Stimulated activated CD8-positive, alpha-beta memory T cell treated with anti-CD3 and anti-CD28 coated beads, Interleukin-15, amount 100 ng/mL, for 24 hours (primary cell): ENCODE measurements at places on chromosomes 6 and 20.

- no peak for DNase-seq
These were observed 173.1 kb upstream of the KCNK16 start for GRCh38 chr6:39495640-39496039.

DNA sequence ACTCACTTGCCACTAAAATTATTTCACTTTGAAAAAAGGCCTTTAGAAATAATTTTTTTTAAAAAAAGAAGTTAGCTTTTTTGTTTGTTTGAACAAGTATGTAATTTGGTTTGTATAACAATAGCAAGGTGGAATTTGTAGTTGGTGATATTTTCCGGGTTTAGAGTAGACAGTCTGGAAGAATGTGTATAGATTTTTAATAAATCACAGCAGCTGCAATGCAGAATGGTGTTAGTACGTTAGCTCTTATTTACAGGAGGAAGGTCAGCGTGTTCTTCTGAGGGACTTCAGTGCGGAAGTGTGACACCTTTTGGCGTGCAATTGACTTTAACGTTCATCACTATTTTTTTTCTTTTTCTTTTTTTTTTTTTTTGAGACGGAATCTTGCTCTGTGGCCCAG, 115.4 kb downstream of the PLEKHG1 start:
- no peak for DNase-seq

DNA sequence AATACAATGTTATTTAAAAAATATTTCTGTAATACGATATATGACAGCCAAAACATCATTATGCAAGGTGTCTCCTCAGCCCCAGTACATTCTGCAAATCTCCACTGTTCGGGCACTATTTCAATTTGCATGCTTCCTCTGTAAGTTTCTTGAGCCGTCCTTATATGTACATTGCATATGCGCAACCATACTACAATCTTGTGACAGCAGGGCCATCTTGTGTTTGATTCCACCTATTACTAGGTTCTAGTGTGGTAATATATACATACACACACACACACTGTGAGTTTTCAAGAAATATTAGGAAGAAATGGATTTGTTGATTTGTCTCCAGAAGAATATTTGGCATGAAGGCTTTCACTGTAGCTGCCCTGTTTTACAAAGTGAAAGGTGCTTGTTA, 9.8 kb downstream of the LYRM4 start:
- DNase-seq, result no peak

DNA sequence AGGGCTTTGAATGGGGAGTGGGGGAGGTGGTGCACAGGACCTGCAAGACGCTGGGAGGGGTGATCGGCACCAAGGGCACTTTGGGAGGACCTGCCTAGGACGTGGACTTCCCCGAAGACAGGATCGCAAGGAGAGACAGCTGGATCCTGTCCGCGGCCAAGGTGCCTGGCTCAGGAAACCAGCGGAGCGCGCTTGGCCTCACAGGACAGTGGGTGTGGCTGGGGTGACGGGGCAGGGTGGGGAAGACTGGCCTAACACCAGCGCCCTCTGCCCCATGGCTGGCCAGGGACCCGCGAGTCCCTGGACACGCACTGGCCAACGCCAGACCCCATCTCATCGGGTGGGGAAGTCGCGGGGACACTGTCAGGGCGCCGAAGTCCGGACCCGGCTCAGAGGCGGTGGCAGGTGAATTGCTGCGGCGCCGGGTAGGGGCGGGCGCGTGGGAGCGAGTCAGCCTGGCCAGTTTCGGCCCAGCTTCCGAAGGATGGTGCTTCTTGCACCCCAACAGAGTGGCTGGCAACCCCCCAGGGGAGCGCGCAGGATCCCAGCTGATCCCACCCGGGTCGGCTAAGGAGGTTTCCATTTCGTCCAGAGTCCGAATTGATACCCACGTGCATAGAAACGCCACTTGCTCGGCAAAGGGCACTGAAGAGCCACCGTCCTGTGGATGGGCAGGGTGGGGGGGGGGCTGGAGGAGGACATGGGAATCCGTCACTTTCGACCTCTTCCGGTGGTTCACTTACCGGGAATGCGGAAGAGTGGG, 785 bp upstream of the THBD start:
- no peak for DNase-seq

DNA sequence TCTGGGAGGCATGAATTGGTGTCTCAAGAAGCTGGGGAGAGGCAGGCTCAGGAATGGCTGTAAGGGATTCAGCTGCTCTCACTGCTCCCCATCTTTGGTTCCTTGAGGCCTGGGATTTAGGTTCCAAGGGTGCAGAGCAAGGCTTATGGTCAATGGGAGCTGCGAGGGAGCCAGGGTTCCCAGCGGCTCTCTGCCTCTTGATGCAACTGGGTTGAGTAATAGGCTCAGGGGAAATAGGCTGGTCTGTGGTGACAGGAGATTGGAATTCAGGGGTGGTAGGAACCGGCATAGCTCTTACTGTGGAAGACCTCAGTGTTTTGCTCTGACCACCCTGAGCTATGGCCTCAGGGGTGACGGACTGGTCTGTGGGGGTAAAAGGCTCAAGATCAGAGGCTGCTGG, 13.0 kb upstream of the NRM start:
- no peak for DNase-seq

DNA sequence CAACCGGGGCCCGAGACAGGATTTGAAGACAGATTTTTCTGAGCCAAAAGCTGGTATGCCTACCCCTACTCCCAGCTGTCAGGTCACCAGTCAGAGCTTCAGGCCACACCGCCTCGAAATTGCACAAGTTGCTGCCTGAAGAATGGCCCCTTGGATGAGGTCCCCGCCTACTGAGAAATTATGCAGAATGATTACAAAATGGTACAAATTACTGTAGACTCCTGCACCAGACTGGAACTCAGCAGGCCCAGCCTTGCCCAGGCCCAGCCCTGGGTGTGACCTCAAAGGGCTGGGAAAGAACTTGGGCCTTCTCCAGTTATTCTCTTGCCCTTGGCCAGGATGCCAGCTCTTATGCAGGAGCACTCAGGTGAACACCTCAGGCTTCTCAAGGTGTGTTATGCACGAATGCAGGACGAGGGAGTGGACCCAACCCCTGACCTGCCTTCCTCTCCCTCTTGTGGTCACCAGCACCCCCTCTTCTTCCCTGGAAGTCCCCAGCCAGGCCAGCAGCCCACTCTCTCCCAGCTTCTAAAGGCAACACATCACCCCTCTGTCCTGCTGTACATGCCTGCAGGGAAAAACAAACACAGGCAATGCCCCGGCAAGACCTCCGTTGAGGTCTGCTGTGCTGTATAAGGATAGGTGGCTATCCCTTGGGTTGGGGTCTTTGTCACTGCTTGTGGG, 88.7 kb upstream of the NAA20 start:
- no peak for DNase-seq

DNA sequence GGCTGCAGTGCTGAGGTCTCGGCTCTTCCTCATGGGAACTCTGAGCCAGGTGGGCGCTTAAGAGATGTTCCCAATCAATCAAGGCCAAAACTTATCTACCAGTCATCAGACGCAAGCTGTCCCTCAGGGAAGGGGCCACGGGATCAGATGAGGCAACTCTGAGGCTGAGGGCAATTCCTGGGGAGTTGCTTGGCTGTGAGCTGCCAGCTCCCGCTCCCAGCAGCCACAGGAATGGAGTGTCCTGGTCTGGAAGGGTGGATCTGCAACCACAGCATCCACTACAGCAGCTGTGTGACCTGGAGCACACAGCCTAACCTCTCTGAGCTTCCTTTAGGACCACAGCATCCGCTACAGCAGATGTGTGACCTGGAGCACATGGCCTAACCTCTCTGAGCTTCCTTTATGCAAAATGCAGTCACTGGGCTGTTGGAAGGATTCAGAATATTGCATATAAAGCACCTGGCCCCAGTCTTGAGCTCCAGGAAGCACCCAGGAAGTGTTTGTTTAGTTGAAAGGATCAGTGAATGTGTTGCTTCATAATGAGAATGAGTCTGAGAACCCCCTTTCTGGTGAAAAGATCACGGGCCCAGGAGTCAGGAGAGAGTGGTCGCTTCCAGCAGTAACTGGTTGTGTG, 60.9 kb downstream of the TFAP2C start:
- no peak for DNase-seq

- no peak for DNase-seq
These were observed 246.8 kb downstream of the QKI start for GRCh38 chr6:163661272-163661671.

DNA sequence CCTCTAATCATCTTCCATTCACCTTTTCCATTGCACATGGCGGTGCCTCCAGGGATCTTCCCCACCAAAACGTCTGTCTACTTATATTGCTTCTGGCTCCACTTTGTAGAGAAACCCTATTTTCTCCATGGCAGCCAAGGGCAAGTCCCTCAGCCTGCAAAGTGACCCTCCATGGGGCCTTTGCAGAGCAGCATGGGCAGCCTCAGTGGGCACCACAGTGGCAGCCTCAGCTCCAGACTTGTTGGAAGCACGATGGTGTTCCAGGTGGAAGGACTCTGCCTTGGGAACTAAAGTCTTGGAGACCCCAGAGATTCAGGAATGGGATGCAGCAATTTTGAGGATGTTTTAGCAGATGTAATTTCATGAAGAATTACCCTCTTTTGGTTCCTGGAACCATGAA, 18.5 kb upstream of the CCR6 start:
- no peak for DNase-seq

DNA sequence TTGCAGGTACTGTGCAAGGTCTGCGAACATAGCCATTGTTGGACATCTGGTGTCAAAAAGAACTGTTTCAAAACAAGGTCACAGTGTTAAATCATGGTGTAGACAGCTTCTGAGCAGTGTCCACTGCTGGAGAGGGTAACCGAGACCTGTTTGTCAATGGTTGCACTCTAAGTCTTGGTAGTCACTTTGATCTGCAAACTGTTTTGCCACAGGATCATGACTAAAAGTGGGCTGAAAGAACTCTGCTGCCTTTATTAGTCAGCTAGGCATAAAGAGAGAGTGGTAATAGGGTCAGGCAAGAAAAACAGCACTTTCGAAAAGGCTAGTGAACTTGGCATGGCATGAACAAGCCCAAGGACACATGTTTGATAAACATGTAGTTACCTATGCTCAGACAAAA, 552.3 kb upstream of the CITED2 start:
- no peak for DNase-seq

DNA sequence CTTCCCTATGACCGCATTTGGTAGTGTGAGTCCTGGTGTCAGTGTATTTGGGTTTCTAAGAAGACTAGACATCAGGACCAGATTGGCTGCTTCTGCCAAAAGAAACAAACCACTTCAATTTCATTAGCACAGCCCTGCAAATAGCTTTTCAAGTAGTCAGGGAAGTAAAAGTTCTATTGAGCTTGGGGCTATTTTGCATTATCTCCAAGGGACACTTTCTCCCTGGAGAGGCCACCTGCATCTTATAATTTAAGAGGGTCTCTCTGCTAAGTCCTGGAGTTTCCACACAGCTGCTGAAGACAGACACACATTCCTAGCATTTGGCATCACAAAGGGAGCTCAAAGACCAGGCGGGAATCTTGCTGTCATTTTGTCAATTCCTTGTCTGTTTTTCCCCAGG, 141.2 kb downstream of the BMP2 start:
- DNase-seq, result no peak

- no peak for DNase-seq
These were observed 84.9 kb upstream of the ASF1A start for GRCh38 chr6:118808793-118809638.

GRCh38 chr6:41515995-41516394, 30.2 kb upstream of the FOXP4 start:
- no peak for DNase-seq

- no peak for DNase-seq
These were observed 168.6 kb upstream of the GGTLC1 start for GRCh38 chr20:24157213-24157612.

DNA sequence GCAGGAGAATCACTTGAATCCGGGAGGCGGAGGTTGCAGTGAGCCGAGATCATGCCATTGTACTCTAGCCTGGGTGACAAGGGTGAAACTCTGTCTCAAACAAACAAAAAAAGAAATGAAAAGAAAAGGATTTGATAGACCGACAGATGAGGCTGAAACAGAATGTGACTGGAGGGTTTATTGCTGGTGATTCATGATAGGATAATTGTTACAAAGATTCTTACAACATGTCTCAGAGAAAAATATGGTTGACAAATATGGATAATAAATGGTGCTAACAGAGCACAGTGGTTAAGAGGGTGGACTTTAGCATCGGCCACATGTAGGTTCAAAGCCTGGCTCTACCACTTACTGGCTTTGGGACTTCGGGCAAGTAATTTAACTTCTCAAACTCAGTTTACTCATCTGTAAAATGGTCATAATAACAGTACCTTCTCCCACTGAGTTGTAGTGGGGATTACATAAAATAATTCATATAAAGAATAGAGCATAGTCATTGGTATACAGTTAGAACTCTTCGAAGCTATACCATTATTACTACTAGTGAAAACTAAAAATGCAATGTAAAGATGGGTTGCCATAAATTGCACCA, 131.9 kb downstream of the MAP3K7 start:
- DNase-seq, result no peak

DNA sequence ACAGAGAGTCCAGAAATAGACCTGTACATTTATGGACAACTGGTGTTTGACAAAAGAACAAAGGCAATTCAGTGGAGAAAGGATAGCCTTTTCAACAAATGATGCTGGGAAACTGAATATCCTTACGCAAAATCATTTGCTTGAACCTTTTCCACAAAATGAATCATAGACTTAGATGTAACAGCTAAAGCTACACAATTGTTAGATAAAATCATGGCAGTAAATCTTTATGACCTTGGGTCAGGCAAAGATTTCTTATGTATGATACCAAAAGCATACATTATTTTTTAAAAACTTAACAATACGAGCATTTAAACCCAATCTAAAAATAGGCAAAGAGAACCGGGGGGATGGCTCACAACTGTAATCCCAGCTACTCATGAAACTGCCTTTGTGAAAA, 73.5 kb upstream of the DST start:
- no peak for DNase-seq

GRCh38 chr6:8904754-8905153, 469.4 kb upstream of the SLC35B3 start:
- DNase-seq, result no peak

- no peak for DNase-seq
These were observed 258.0 kb downstream of the ZFAND3 start for GRCh38 chr6:38077488-38078030.

DNA sequence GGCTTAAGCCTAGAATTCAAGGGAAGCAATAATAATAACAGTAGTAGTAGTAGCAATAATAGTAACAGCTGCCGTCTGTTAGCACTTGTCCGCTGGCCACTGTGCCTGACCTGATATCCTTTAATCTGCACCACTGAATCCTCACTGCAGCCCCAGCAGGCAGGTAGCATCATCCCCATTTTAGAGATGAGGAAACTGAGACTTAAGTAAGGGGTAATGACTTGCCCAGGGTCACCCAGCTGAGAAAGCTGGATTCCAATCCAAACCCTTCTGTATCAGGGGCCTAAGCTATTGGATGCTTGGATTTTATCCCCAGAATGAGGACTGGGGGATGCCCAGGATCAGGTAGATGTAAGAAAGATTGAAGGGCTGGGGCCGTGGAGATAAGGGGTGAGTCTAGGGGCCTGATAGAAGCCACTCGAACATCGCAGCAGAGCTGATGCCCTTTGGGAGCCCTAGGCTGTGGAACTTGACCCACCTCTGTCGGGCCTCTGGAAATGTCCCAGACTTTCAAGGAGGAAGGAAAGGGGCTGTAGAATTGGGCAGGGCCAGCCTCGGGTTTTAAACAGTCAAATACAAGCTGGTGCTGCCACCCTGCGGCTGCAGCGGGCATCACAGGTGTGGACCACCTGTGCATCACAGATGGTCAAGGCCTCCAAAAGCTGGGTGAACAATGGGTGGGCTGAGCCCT, 102.1 kb upstream of the MYL9 start:
- peak; percentile 45 for DNase-seq

- no peak for DNase-seq
These were observed 3.0 kb upstream of the ZBTB22 start for GRCh38 chr6:33320315-33321181.

GRCh38 chr20:36682311-36682710, 36.3 kb upstream of the SLA2 start:
- DNase-seq, result no peak

- DNase-seq, result no peak
These were observed 37.7 kb downstream of the DSE start for GRCh38 chr6:116408491-116408890.
